ENCODE measurements at places on chromosomes 11 and 22.

- DNase-seq = no peak
Measured at GRCh38 chr11:94790661-94791180, 22.6 kb downstream of the AMOTL1 start.

DNA sequence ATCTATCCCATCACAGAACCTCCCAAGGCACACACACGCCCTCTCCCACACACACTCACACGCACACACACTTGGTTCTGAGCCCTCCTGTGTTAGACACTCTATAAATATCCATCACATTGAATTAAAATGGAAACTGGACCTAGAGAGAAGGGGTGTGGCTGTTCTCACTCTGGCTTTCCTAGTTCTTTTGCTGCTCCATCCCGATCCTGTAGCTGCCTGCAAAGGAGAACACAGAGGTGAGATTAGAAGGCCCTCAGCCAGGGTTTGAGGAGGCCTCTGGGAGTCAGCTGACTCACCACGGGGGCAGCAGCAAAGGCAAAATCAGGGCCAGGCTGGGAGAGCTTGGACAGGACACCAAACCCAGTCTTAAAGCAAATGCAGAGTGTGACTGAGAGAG is 192.3 kb upstream of the CADM1 start:
- no peak for DNase-seq

DNA sequence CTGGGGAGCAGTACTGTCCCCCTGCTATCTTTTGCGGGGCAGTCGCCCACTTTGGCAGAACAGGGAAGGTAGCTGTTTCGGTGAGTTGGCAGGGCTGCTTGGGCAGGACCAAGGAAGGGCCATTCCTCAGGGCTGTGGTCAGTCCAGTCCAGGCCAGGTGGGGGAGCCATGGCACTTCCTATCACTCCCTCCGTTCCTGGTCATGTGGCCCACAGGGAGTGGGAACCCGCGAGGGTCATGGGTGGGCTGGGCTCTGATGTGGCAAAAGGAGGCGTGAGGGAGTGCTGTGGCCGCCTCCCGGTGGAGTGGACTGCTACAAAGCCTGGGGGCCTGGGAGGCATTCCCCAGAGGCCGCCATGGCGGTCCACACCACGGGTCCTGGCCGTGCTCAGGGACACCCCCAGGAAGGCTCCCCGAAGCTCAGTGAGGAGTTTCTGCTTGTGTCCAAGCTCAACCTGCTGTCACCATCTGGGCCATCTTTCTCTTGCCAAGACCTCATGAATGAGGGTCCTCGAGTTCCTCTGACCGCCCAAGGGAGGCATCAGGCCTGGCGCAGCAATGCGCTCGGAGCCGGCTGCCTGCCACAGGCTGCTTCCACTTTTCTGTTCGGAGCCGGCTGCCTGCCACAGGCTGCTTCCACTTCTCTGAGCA is 11.9 kb downstream of the CHID1 start:
- no peak for DNase-seq

- DNase-seq = no peak
Measured at GRCh38 chr11:1055109-1055703, 18.7 kb upstream of the MUC6 start.

- DNase-seq = no peak
Measured at GRCh38 chr11:8807544-8808225, 103.3 kb upstream of the AKIP1 start.

GRCh38 chr11:30059172-30059815 is 42.5 kb upstream of the KCNA4 start:
- DNase-seq = peak; percentile 18

DNA sequence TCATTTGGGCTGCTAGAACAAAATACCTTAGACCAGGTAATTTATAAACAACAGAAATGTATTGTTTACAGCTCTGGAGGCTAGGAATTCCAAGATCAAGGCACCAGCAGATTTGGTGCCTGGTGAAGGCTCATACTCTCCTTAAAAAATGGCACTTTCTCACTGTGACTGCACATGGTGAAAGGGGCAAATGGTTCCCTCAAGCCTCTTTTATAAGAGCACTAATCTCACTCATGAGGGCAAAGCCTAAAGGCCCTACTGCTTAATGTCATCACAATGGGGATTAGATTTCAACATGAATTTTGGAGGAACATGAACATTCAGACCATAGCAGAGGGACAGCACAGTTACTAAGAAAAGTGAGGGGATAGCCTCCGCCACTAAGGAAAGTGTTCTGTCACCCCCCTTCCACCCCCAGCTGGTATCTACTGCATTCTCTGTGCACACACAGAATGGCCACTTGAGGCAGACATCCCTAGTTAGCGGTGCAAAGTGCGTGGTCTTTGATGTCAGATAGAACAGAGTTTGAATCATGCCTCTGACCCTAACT is 47.2 kb upstream of the CEP295 start:
- DNase-seq = no peak

- DNase-seq = peak; percentile 45
Measured at GRCh38 chr22:36258701-36259614, 6.0 kb downstream of the APOL1 start.

DNA sequence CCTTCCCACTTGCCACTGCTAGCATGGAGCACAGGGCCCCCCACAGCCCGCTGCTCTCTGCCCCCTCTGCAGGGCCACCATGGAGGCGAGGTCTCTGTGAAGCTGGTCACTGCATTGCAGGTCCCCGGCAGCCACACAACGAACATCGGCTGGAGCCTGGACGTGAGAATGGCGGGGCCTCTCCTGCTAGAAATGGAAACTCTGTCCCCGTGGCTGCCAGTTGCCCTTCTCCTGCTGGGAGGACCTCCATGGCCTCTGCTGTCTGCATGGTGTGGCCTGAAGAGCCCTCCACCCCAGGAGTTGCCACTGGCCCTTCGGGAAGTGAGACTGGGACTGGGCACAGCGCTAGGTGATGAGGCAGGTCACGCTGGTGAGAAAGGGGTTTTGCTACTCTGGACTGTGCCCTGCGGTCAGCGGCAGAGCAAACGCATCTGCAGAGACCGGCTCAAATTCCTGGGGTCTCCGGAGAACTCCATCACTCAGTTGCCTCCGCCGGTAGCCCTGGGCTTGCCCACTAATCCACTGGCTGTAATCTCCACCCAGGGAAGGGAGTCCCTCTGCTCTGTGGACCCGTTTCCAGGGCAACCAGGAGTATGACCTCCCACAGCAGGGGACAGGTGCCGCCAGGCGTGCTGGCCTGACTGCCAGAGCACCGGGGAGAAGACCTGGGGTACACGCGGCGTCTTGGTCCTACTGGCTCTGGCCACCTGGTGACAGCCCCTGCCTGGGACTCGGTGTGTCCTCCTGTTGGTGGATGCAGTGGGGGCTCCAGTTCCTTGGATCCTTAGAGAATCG is 806.3 kb downstream of the BRD1 start:
- DNase-seq = no peak

- DNase-seq = no peak
Measured at GRCh38 chr22:17121233-17122195, at the start of gene TMEM121B. Gene TMEM121B, minus strand, starts transcription at chr22:17121360. Its CDS starts 233 bp downstream, at chr22:17121127.

DNA sequence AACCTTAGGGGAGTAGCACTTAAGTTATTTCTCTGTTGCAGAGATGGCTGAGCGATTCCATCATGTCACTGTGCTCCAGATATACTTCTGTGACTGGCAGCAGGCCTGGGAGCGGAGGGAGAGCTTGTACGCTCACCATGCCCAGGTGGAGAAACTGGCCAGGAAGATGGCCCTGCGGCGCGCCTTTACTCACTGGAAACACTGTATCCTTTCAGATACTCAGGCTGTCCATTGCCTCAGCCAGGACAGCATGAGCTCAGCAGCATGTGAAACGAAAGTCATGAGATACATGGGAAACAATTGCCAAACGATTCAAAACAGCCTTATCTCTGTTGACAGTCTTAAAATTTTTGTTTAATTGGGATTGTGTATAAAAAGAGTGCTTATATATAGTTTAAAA is 78.9 kb downstream of the SFI1 start:
- DNase-seq = no peak
